Stimulated activated CD8-positive, alpha-beta memory T cell treated with anti-CD3 and anti-CD28 coated beads, Interleukin-4, amount 100 ng/mL, for 4 hours (primary cell): ENCODE measurements at places on chromosomes 1 and 21.

DNA sequence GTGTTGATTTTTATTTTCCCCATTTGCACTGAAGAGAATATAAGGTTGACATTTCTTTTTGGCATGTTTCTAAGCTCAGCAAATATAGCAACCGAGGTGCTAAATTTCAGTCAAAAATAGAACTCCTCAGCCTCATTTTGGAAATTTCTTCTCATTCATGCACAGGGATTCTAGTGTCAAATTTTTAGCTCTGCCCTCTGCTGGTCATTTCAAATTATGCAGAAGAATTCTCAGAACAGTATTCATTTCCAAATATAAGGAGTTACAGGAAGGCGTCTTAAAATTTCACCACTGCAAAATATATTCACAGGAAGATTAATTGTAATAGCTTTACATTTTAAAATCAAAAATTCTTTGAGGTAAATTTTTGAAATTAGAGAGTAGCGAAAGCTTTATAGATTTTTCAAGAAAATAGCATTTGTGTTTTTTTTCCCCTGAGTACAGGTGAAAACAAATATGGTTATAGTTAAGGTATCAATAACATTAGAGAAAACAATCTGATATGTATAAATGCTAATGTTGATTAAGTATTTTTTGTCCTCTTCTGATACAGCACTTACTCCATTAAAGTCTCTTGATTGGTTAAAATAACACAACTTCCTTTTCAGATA is 57.9 kb downstream of the FMN2 start:
- DNase-seq: no peak

DNA sequence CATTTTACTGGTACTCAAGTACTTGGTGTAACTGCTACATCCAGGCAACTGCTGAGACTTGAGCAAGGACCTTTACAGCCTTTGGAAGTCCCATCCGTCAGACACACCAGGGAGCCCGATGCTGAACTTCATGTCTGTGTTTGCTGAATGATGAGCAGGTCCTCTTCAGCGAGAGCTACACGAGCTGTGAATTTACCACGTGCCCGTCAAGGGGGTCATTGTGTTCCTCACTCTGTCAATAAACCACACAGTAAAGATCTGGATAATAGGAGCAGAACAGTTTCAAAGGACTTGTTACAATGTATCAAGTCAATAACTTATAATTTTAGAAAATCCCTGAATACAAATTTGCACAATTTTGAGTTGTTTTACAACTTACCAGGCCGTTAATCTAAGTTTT is 427.2 kb downstream of the KIF26B start:
- no peak for DNase-seq

- DNase-seq: no peak
These were observed 60.4 kb downstream of the ITPKB start for GRCh38 chr1:226678701-226679100.

DNA sequence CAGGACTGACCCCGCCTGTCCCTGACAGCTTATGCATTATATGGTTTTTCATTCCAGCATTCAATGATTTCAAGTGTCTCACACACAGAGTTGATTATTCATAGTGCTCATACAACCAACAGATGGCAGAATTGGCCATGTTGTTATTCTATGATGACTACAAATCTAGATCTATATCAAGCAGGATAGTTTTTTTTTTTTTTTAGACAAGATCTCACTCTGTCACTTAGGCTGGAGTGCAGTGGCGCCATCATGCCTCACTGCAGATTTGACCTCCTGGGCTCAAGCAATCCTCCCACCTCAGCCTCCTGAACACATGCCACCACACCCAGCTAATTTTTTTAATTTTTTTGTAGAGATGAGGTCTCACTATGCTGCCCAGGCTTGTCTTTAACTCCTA is 40.1 kb upstream of the LRRC8D start:
- DNase-seq: no peak

DNA sequence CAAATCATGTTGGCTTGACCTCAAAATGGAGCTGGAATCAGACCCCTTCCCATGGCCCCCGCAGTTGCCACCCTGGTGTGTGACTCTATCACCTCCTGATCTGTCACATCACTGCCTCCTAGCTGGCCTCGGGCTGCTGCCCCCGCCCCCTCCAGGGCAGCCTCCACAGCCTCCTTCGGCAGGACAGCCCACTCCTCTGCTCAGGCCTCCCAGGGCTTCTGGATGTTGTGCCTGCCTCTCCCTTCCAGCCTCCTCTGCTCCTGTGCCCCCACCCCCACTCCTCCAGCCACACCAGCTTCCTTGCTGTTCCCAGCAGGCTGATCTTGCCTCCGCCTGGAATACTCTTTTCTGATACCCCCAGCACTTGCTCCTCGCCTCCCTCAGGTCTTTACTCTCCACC is 134.4 kb upstream of the EDN2 start:
- DNase-seq: no peak

DNA sequence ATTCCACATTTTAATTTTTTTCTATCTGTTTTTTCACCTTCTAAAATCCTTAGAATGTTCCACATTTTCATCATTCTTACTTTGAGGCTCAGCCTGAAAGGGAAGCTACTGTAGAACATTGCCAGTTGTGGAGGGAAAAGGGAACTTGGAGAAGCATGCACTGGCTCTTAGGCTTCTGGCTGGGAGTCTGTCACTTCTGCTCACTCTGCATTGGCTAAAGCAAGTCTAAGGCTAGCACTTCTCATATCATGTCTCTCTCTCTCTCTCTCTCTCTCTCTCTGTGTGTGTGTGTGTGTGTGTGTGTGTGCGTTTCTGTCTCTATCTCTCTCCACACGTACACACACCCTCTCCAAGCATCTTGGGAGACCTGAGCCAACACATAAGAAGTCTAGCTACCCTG is 49.6 kb upstream of the ADAR start:
- no peak for DNase-seq

DNA sequence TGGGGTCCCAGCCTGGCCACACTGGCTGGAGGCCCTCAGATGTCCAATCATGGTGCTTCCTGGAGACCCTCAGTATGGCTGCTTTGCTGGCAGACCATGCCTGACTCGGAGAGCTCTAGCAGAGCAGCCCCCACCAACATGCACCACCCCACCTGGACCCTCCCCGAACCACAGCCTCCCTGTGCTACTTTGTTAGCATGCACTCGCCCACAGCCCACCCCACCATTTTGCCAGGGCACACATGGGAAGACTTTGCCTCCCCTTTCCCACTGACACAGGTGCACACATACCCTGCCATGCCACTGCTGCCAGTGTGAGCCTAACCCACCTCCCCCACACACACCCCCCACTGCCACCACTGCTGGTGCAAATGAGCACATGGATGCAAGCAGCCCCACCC is 497.5 kb upstream of the PBX1 start:
- no peak for DNase-seq

DNA sequence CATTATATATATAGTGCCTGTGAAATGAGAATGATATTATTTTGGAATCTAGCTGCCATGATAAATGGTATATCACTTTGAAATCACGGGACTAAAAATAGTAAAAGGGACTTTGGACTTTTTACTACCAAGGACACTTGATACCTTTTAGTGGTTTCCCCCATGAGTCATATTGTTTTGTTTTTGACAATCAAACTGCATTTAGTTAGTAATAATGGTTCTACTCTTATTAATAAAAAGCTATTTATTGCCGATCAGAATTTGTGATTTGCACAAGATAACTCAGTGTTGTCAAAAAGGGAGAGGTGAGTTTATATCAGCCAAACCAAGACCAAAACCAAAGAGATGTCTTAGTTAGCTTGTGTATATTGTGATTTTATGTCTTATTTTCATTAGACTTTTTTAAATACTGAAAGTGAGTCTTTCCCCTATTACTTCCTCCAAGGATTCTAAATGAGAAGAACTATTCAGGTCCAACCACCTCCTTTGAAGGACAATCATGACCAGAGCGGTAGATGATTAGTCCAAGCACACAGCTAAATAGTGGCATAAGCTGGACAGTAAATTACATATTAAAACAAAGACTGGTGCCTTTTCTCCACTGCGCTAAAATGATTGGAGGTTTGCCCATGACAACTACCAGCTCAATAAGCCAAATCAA is 281.7 kb upstream of the ESRRG start:
- DNase-seq: no peak

- DNase-seq: no peak
These were observed 11.7 kb downstream of the NR5A2 start for GRCh38 chr1:200038981-200039848.

DNA sequence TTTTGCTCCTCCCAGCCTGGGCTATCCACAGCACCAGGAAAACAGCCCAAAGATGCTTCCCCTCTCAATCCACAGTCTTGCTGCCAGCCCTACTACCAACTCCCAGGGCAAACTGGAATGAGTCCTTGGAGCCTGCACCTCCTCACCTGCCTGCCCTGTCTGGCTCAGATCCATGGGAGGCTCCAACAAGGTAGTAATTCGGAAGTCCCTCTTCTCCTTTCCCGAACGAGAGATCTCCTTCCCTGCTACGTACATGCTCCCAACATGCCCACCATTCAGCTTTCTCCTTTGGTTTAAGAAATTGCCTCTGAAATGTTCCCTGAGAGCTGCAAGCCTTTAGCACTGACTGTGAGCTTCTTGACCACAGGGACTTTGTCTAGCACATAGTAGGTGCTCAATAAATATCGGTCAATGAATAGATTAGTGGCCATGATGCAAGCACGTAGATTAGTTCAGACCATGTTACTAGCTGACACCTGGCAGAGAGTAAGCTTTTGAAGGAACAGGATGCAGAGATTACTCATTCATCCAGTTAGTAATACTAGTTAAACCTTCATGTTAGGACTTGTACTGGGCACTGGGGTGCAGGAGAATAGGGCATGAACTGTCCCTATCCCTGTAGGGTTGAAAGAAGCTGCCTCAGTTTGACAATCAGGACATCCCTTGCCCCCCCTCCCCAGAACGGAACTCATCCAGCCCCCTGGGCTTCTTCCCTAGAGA is 80.1 kb downstream of the DISP3 start:
- no peak for DNase-seq

DNA sequence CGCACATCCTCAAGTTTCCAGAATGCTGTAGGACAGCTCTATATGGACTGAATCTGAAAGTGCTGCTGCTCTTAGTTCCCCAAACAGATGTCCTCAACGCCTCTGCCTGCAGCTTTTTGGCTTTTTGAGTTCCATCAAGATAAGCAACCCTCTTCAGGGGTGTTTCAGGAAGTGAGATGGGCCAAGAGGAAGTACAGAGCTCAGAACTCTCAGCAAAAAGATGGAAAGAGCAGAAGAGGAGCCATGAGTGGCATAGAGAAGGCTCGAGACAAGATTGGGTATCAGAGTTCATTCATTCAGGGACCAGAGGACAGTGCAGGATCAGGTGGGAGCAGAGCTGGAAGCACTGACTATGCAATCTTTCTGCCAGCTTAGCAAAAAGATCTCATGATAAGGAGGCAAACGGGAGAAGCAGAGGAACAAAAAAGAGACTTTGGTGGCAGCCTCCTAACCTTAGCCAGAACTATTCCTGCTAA is at the start of the genes ADORA3 and TMIGD3:
Gene ADORA3, minus strand, starts transcription at position 49 of the 476 bp plus-strand sequence. CDS start 279 bp downstream, outside the sequence.
Gene TMIGD3, minus strand, starts transcription at position 49 of the 476 bp plus-strand sequence. CDS start 279 bp downstream, outside the sequence.
- DNase-seq: no peak

DNA sequence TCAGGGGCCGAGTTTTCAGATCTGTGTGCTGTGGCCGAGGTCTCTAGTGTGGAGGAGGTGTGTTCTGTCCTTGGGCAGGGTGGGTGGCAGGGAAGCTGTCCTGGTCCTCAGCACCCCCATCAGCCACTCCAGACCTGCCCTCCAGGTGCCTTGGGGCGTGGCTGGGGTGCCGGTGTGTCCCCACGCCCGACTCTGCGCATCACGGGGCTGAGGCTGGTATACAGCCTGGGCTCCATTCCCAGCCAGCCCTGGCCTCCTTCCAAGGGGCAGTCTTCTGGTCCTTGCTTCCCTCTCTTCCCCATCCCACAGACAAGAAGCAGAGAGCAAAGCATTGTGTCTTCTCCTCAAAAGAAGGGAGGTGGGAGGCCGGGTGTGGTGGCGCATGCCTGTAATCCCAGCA is 4.0 kb downstream of the SAMD11 start:
- DNase-seq: no peak

GRCh38 chr1:68328490-68328889 is 96.2 kb upstream of the WLS start:
- no peak for DNase-seq

DNA sequence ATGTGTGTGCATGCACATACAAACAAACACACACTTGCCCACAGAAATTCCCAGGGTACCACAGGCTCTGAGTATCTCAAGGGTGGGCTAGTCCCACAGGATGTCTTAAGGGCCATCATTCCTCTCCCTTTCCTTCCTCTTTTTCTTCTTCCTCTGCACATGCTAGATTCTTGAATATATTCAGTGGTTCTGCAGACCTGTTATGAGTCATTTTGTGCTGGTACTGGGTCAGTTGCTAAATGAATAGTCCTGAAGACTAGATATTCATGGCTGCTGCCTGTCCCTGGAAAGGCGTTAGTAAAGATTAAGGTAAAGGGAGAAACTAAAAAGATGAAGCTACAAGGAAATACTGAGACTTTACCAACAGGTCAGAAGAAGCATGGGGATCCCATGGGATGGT is 256.7 kb upstream of the KIAA0040 start:
- no peak for DNase-seq

- no peak for DNase-seq
These were observed 99.2 kb downstream of the TRIM11 start for GRCh38 chr1:228307218-228308023.

GRCh38 chr1:185556561-185556960 is 177.6 kb upstream of the HMCN1 start:
- DNase-seq: no peak

GRCh38 chr1:234262007-234262753 is 111.1 kb upstream of the COA6 start:
- DNase-seq: no peak
